ENCODE measurements at places on chromosomes 11 and 22.

DNA sequence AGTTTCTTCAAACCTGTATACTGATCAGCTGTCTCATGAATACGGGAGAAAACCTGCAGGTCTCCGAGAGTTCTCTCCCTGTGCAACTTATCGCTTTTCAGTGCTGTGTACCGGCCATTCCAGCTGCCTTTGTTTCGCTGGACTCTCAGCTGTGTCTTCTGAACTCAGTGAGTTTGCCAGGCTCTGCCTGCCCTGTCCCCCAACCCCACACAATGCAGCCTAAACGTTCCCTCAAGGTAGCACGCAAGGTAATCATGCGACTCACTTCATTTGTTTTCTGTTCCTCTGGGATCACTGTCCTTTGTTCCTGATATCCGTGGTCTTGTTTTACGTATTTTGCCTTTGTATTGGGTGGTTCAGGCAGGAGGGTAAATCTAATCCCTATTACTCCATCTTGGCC, 13.5 kb downstream of the RBM7 start:
- DNase-seq, result no peak

DNA sequence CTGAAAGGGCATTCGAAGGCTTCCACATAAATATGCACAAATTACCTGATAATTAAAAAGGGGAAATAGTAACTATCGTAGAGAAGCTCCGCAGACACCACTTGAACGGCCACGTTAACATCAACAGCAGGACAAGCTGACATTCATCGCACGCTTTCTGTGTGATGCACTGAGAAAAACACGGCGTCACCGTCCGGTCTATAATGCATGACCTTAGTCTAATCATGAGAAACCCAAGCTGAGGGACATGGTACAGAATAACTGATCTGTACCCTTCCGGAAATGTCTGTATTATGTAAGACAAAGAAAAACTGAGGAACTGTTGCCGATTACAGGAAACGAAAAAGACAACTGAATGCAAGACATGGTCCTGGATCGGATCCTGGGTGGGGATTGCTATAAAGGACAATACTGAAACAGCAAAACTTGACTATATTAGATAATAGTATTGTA, 678 bp upstream of the RANGAP1 start:
- no peak for DNase-seq

- DNase-seq, result no peak
Observed at GRCh38 chr11:63489879-63490278, 1.1 kb downstream of the PLAAT5 start.

DNA sequence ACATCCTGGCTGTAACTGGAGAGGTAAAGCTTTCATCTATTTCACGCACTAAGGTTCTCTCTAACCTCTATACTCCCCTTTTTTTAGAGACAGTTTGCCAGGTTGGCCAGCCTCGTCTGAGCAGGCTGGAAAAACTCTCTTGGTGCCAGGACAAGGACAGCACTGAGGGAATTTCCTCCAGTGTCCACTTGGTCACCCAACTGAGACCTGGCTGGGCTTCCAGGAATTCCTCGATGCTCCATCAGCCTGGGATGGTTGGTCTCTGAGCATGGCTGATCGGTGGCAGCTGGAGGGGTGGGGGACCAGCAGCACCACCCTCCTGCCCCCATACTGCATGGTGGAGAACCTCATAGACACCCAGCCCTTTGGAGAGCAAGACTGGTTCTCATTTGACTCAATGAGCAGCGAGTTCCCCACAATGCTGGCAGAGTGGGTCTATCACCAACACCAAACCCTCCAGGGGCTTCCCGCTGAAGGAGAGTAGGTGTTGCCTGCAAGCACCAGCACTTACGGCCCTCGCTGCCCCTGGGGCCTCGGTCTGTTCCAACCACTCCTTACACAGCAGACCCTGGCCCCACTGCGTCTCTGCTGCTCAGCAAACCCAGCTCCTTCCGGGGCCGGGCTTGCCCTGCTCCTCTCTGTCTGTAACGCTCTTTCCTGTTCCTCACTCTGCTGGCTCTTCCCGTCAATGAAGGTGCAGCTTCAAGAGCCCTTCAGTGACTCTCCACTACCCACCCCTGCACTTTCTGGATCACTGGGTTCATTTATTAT, 122.2 kb downstream of the ST3GAL4 start:
- no peak for DNase-seq

- no peak for DNase-seq
Observed at GRCh38 chr11:68724293-68724692, 27.0 kb downstream of the TESMIN start.

DNA sequence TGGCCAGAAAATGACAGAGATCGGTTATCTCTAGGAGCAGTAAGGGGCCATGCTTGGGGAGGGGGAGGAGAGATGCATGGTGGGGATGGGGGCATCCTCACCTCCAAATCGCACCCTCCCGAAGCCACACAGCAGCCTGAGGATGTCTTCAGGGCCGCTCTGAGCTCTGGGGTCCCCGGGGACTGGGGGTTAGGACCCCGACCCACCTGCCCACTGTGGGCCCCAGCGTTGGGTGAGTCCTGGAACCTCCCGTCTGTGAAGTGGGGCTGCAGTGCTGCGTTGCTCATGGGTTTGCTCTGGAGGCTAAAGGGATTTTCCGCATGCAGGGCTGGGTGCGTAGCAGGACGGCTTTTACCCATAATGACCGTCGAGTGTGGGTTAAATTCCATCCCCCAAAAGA, 1046.3 kb downstream of the BRD1 start:
- DNase-seq, result no peak

- DNase-seq, result peak; percentile 47
Observed at GRCh38 chr22:30752771-30753170, 58.1 kb downstream of the OSBP2 start.

GRCh38 chr11:2724653-2725367, 25.0 kb upstream of the KCNQ1OT1 start:
- peak; percentile 84 for DNase-seq

DNA sequence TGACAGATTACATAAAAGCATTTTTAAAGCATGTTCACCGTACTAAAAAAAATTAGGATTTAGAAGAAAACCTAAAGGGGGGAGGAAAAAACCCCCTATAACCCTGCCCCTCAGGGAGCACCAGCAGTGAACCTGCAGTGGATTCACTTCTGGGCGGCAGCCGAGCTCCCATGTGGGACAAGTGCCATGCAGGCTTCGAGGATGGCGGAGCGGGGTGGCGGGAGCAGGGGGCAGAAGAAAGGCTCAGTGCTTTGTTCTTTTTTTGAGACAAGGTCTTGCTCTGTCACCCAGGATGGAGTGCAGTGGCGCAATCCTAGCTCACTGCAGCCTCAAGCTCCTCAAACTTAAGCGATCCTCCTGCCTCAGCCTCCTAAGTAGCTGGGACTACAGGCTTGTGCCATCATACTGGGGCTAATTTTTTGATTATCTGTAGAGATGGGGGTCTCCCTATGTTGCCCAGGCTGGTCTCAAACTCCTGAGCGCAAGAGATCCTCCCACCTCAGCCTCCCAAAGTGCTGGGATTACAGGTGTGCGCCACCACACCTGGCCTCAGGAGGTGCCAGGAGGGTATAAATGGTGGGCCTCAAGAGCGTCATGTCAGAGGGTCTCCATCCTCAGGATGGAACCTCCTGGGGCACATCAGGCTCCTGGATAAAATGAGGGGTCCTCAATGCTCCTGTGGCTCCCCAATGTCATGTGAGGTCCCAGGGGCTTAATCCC, 34.0 kb downstream of the PPM1F start:
- no peak for DNase-seq

- peak; percentile 46 for DNase-seq
Observed at GRCh38 chr11:97092823-97093222, 703.0 kb downstream of the JRKL start.

DNA sequence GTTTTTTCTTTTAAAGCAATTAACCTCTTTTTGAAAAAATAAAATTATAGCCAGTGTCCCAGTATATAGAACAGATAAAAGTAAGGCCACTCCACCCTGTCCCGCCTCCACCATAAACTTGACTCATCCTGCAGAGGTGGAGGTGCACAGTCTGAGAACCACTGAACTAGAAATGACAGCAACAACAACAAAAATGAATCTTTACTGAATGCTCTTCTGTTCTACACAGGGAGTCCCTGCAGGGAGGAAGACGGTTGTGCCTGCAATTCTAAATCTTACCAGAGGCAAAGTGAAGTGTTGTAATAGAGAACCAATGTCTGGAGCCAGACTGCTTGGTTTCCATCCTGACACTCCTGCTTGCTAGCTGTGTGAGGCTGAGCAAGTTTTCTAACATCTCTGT, 162.3 kb downstream of the FBXO7 start:
- no peak for DNase-seq

- no peak for DNase-seq
Observed at GRCh38 chr11:62925308-62925707, 4.1 kb upstream of the CHRM1 start.

- DNase-seq, result no peak
Observed at GRCh38 chr11:45156201-45156600, 9.8 kb downstream of the PRDM11 start.

DNA sequence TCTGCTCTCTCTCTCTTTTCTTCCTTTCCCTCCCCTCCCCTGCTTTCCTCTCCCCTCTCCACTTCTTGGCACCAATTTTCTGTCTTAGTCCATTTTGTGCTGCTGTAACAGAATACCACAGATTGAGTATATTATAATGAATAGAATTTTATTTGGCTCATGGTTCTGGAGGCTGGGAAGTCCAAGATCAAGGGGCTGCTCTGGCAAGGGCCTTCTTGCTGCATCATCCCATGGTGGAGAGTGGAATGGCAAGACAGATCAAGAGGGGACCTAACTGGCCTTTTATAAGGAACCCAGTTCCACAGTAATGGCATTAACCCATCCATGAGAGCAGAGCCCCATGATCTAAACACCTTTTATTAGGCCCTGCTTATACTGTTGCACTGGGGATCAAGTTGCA, 44.5 kb downstream of the ST3GAL4 start:
- no peak for DNase-seq

- no peak for DNase-seq
Observed at GRCh38 chr11:1447845-1448825, 38.4 kb downstream of the MOB2 start.

GRCh38 chr11:73353422-73353821, 22.8 kb upstream of the RELT start:
- no peak for DNase-seq

DNA sequence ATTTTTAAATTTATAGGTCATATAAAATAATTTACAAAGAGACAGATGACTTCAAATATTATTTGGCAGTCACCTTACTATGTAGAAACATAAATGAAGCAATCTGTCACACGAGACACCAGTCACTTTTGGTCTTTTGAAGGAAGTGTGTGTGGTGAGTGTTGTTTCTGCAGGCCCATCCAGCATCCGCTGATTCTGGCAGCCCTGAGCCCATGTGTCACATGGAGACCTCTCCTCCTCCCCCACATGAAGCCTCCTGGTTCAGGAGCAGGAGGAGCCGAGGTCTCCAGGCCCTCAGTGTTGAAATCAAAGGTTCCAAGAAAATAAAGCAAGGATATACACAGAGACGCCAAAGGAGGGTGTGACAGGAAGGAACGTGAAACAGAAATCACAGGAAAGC, 60.1 kb downstream of the ARFGAP3 start:
- no peak for DNase-seq

- DNase-seq, result no peak
Observed at GRCh38 chr22:42865536-42865935, 8.5 kb upstream of the ARFGAP3 start.

GRCh38 chr11:96393753-96394348, 4.0 kb downstream of the JRKL start:
- DNase-seq, result peak; percentile 41

DNA sequence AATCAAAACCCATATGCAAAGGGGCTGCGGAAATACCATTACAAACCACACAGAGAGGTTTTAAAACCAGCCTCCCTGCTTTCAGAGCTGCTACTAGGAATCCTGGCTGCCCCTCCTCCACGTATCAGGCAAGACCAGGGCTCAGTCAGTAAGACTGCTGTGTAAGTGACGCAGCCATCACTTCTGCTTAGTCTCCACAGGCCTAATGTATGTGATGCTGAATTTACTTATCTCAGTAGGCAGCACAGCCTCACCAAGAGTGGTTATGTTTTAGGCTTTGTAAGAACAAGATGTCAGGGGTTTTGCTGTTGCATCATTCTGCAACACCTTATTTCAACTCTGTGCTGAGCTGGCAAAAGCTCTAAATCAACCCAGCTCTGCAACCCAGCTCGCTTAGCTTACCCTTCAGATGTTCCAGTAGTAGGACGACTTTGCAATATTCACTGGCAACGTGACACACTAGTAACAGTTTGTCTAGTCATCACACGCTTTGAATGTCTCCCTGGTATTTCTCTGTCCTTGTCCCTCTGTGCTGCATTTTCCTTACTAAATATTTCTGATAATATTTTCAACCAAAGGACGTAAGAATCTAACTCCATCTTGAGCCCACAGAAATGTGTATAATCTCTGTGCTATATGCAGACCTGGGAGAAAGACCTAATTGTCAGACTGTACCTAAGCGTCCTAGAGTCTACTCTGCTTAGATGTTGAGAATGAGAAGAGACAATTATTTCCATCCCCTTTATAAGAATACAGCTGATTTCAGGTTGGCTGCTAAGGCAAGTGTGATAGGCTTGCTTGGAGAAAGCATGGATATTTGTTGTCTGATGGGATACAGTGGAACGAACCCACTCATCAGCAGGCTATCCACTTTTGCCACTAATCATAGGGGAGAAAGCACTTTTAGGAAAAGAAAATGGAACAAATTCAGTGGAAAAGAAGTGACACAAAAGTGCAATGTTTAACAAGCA, 72.2 kb downstream of the LARGE2 start:
- DNase-seq, result peak; percentile 94

DNA sequence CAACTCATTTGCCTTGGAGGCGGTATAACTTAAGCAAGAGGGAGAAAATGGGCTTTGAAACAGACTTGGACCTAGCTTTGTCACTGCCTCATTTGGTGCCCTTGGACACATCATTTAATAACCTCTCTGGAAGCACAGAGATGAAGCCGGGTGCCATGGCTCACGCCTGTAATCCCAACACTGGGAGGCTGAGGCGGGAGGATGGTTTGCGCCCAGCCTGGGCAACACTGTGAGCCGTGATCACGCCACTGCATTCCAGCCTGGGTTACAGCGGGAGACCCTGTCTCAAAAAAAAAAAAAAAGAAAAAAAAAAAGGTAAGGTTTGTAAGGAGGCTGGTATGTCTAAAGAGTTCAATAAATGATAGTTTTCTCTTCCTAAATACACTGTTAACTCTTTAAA, 806 bp downstream of the COA4 start:
- DNase-seq, result no peak

GRCh38 chr11:102666331-102666957, 39.1 kb downstream of the MMP27 start:
- DNase-seq, result peak; percentile 62

- DNase-seq, result no peak
Observed at GRCh38 chr11:19241260-19242178, 774 bp upstream of the E2F8 start.

GRCh38 chr22:37906364-37907008, 389 bp downstream of the MICALL1 start:
- no peak for DNase-seq

GRCh38 chr11:64341851-64342791, 2.1 kb downstream of the CCDC88B start:
- DNase-seq, result peak; percentile 80

GRCh38 chr22:23033116-23033905, 37.0 kb upstream of the GNAZ start:
- DNase-seq, result no peak

Measured in umbilical cord (tissue), 2 donors.